ENCODE measurements at places on chromosomes 16 and 17. TPM values are rescaled to one million over a fixed set of nuclear protein-coding genes. Genes with fewer than 3 reads are reported as not detected.
A peak's percentile ranks its signal among the peaks of the same experiment; 100 is the strongest.

DNA sequence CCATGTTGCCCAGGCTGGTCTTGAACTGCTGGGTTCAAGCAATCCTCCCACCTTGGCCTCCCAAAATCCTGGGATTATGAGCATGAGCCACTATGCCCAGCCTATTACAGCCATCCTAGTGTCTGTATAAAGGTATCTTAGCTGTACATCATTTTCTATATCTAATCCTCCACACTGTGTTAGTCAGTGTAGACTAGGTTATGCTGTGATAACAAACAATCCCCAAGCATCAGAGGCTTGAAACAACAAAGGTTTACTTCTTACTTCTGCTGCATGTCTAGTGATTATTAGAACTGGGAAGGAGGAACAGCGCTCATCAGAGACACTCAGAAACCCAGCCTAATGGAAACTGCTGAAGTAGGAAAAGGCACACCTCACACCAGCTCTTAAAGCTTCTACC, 68.1 kb downstream of the ERCC4 start:
- no peaks in the 10 kb centered on the region for H3K27me3 ChIP-seq
- no peak overlapping the region for H3K27ac ChIP-seq
- H3K36me3 ChIP-seq, result no peaks in the 10 kb centered on the region
- DNase-seq, result no peak

GRCh38 chr17:4642286-4642685, 808 bp upstream of the ALOX15 start:
- DNase-seq, result no peak
- H3K27me3 ChIP-seq, result peaks cover 85% of the 10 kb centered on the region
- peaks cover 4% of the 10 kb centered on the region for H3K4me1 ChIP-seq
- no peak overlapping the region for H3K27ac ChIP-seq
- no peaks in the 10 kb centered on the region for H3K36me3 ChIP-seq

GRCh38 chr16:17801068-17801467, 330.3 kb upstream of the XYLT1 start:
- no peaks in the 10 kb centered on the region for H3K27me3 ChIP-seq
- H3K4me3 ChIP-seq, result no peak overlapping the region
- H3K27ac ChIP-seq, result no peak overlapping the region
- no peak for DNase-seq
- H3K36me3 ChIP-seq, result no peaks in the 10 kb centered on the region
- H3K4me1 ChIP-seq, result no peaks in the 10 kb centered on the region

The FGF11 gene
- 56.8 TPM for total RNA-seq

The BTBD17 gene
- total RNA-seq, result not detected

The XYLT1 gene
- total RNA-seq, result 5.1 TPM

The C16orf96 gene
- total RNA-seq, result 3.6 TPM

The DOC2A gene
- total RNA-seq, result 7.2 TPM

The CCT6B gene
- total RNA-seq, result 5.6 TPM

The ACBD4 gene
- total RNA-seq, result 16.3 TPM

The PTX4 gene
- total RNA-seq, result 0.30 TPM

The ARMC7 gene
- 8.8 TPM for total RNA-seq

DNA sequence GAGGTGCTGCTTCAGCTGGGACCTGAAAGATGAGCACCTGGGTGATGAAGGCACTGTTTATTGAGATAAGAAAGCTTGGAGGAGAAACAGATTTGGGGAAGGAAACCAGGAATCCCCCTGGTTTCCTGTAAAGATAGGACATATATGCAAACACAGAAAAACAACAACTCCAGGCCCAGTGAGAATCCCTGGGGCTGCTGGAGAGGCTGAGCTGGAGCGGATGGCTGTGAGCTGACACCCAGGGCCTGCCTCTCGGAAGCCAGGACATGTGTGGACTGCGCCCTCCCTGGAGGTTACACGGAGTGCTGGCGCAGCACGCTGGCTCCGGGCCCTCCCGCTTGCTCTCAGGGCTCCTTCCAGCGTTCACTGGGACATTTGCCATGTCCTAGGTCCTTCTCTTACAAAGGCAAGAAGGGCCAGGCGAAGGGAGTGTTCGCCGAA, 57.5 kb downstream of the CYB5B start:
- DNase-seq, result peak; percentile 88
- H3K4me3 ChIP-seq, result no peak overlapping the region
- H3K36me3 ChIP-seq, result no peaks in the 10 kb centered on the region
- H3K27me3 ChIP-seq, result no peaks in the 10 kb centered on the region

GRCh38 chr16:82954224-82954929, 327.6 kb downstream of the CDH13 start:
- no peaks in the 10 kb centered on the region for H3K36me3 ChIP-seq
- H3K4me3 ChIP-seq, result no peak overlapping the region
- no peak overlapping the region for H3K27ac ChIP-seq
- H3K27me3 ChIP-seq, result no peaks in the 10 kb centered on the region

The WFDC1 gene
- 18.9 TPM for total RNA-seq

GRCh38 chr16:89613954-89614459, 565 bp downstream of the DPEP1 start:
- H3K4me3 ChIP-seq, result no peak overlapping the region
- no peaks in the 10 kb centered on the region for H3K27me3 ChIP-seq
- H3K27ac ChIP-seq, result no peak overlapping the region
- no peaks in the 10 kb centered on the region for H3K36me3 ChIP-seq

GRCh38 chr17:51231999-51232398, 27.9 kb downstream of the MBTD1 start:
- no peaks in the 10 kb centered on the region for H3K4me1 ChIP-seq
- no peak for DNase-seq
- no peak overlapping the region for H3K4me3 ChIP-seq
- no peak overlapping the region for H3K27ac ChIP-seq

Measured in cardiac muscle cell (in vitro differentiated cells and primary cell).